Activated CD8-positive, alpha-beta memory T cell treated with anti-CD3 and anti-CD28 coated beads for 36 hours (primary cell): ENCODE measurements at places on chromosomes 2 and 18. TPM values are rescaled to one million over a fixed set of nuclear protein-coding genes. Genes with fewer than 3 reads are reported as not detected.

The OSGEPL1 gene
- 13.3 TPM for total RNA-seq

The WNT10A gene
- 0.80 TPM for total RNA-seq

The NRP2 gene
- total RNA-seq, result 0.82 TPM

The RAB6C gene
- total RNA-seq, result 0.06 TPM

The ADGRF3 gene
- 3.9 TPM for total RNA-seq

The CNRIP1 gene
- not detected for total RNA-seq

The MLPH gene
- total RNA-seq, result not detected

The OSBPL1A gene
- 0.89 TPM for total RNA-seq

The AMER3 gene
- total RNA-seq, result not detected

The NAT8 gene
- not detected for total RNA-seq

The FECH gene
- total RNA-seq, result 29.5 TPM

The DCDC2C gene
- not detected for total RNA-seq

The ADRA2B gene
- 0.25 TPM for total RNA-seq

The DSG4 gene
- not detected for total RNA-seq

The TRIM43 gene
- not detected for total RNA-seq

The CD302 gene
- total RNA-seq, result 0.61 TPM

The CKAP2L gene
- total RNA-seq, result 23.0 TPM

The CELF4 gene
- not detected for total RNA-seq

The KANSL3 gene
- 44.6 TPM for total RNA-seq

The ZSCAN30 gene
- 11.3 TPM for total RNA-seq

The CPLX4 gene
- total RNA-seq, result not detected

The CROCC2 gene
- not detected for total RNA-seq

The PPP1R1C gene
- not detected for total RNA-seq

The CPS1 gene
- 1.6 TPM for total RNA-seq

The SH3BP4 gene
- total RNA-seq, result not detected

The ASNSD1 gene
- total RNA-seq, result 54.4 TPM

The CFAP53 gene
- total RNA-seq, result 0.36 TPM

The PLEK gene
- 19.9 TPM for total RNA-seq

The FBXO41 gene
- 39.5 TPM for total RNA-seq

The RAMP1 gene
- 0.34 TPM for total RNA-seq

The DGUOK gene
- total RNA-seq, result 99.4 TPM

The CHRNG gene
- total RNA-seq, result not detected

The SLC8A1 gene
- 0.23 TPM for total RNA-seq

The APCDD1 gene
- not detected for total RNA-seq

The SERPINB10 gene
- not detected for total RNA-seq

The PRSS56 gene
- total RNA-seq, result not detected

The TRPM8 gene
- total RNA-seq, result not detected

The RIOK3 gene
- total RNA-seq, result 67.7 TPM
